ENCODE measurements at places on chromosomes 16 and 17.

- no peak for DNase-seq
These were observed 138.1 kb downstream of the MSI2 start for GRCh38 chr17:57394375-57394774.

- no peak for DNase-seq
These were observed 50.9 kb downstream of the CDH11 start for GRCh38 chr16:65070831-65071432.

DNA sequence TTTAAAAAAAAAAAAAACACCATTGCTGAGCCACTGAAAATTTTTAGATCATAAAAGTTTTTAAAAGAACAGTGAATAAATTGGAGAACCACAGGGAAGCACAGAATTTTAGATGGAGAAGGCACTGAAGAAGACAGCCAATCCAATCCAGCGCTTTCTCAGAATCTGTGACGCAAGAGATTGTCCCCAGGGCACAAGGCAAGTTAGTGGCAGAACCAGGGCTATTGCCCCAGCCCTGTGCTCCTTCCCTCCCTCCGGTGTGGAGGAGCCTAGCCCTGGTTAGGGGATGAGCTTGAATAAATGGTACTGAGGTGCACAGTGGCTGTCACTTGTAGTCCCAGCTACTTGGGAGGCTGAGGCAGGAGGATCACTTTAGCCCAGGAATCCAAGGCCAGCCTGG is 108.3 kb downstream of the ZNF423 start:
- DNase-seq: no peak

GRCh38 chr17:80091376-80091775 is 10.0 kb upstream of the GAA start:
- no peak for DNase-seq

DNA sequence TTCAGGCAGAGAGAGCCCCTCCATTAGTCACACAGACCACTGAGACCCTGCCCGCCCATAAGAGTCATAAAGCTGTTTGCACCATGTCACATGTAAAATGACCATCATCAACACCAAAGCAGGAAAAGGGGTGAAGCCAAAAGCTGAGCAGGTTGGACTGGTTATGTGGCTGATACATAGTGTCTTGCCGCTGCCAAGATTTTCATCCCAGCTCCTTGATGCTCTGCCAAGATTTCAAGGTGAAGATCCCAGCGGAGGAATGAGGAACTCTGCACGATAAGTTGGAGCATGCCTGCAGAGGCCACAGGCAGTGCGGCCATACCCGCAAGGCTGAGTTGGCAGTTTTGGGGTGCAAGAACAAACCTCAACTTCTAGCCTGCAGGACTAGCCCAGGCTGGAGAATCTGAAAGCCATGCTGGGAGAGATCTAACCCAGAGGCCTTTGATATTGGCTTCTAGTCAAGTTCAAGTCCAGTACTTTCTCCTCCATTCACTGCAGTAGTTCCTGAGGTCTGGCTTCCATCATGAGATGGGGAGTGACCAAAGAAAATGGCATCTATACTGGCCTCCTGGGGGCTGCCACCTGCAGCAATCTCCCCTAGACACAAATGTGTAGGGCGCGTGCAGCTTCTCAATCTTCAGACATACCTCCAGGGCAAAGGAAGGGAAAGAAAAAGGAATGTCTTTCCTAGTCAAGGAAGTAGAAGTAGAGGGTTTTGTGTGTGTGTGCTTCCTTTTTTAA is 79.7 kb upstream of the NOL11 start:
- no peak for DNase-seq

DNA sequence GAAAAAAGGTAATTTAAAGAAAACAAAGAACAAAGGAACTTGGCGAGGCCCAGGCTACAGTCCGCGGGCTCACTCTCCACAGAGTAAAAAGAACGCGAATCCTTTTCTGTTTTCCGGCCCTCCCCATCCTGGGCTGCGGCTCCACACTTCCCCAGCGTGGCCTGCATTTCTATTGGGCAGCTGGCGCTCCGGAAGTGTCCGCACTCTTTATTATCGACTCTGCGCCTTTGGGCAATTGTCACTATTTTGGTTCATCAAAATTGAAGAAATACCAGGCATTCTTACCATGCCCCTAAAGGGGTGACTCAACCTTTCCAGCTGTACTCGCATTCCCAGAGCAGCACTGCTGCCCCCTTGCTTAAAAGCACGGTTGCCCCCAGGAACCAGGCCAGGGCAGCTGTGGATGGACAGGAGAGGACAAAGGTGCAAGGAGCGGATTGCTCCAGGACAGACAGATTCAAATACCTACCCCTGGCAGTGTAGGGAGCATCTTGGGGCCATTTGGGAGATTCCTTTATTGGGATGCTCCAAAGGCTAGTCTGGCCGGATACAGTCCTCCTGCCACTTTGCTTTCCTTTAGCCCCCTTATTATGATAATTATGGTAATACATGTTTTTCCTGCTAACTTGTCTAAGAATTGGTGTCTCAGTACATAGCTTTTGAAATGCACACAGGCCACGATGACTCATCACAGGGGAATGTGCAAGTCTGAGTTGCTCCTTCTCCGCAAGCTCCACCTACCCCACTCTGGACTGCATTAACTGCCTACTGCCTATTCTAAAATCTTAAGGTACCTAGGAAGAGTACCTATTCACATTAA is 985 bp upstream of the SLFN12 start:
- peak; percentile 81 for DNase-seq

GRCh38 chr16:85369741-85370528 is 243.2 kb upstream of the GSE1 start:
- no peak for DNase-seq

GRCh38 chr16:55846598-55847346 is 13.9 kb upstream of the CES1 start:
- DNase-seq: no peak

- no peak for DNase-seq
These were observed 76.5 kb downstream of the HELZ start for GRCh38 chr17:67168496-67168895.

GRCh38 chr17:56594320-56595107 is 1.0 kb downstream of the NOG start:
- DNase-seq: no peak

DNA sequence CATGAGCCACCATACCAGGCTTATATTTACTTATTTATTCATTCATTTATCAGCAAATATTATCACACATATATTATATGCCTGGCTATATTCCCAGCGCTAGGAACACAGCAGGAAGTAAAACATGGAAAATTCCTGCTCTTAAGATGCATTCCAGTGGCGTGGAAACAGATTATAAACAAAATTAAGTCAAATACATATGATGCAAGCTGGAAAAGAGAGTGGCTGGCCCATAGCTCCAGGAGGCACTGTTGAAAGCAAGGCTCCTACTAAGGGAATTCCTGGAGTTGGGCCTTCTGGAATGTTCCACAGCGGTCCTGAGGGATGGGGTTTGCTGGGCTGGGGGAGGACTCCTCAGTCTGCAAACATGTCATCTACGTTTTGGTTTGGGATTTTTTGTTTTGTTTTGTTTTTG is 18.4 kb downstream of the ADCY9 start:
- no peak for DNase-seq

DNA sequence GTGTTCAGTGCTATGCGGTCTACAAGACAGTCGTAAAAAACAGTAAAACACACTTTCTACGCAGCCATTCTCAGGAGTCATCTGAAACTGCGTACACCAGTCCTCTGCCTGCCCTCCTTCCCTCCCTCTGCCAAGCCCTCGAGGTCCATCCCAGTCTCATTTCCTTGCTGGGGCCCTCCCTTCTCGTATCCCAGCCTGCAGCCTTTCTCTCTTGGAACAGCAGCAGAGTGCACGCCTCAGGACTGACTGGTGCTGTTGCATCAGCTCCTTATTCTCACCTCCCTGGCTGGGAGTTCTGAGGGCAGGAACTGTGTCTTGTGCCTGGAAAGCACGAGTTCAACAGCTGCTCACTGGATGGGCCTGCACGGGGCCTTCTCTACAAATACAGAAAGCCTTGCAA is 12.5 kb downstream of the FAHD1 start:
- no peak for DNase-seq

DNA sequence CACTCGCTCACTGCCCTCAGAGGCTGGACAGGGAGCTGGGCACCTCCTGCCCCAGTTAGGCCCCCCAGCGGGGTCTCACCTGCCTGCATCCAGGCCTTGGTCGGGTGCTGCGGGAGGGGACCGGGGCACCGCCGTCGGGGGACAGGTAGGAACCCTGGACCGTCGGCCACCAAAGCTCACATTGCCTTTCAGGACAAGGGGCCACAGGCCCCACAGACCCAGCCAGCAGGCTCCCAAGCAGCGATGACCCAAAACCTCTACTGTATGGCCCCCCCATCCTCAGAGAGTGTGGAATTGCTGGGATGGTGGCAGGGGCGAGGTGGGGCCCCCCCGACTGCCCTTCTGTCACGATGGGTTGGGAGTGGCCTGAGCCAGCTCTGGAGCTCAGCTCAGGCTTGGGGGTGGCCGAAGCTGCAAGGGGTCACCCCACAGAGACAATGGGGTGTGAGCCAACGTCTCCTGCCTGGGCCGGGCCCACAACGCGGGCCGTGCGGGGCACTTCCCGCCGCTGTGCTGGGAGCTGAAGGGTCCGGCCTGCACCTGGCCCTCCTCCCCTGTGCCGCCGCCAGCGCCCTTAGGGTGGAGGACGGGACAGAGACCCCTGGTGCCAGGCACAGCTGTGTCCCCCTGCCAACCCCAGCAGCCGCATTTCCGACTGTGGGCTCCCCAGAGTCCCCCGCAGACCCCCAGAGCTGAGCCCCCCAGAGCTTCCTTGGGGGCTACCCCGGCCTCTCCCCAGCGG is 498 bp downstream of the IGFALS start:
- no peak for DNase-seq

DNA sequence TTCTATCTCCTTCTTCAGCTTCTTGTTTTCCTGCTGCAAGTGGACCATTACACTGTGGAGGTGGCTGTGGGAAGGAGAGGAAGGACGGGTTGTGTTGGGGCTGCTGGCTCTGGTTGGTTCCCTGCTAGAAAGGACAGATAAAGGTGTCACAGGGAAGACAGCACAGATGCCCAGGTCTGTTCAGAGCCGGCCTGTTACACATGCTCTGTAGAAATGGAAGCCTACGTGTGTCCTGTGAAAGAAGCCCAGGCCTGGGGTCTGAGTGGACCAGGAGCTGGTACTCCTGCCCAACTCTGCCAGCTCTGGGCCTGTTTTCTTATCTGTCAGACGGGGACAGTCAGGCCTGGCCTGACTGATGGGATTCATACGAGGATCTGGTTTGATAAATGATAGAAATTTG is 26.4 kb downstream of the DHX38 start:
- DNase-seq: no peak

DNA sequence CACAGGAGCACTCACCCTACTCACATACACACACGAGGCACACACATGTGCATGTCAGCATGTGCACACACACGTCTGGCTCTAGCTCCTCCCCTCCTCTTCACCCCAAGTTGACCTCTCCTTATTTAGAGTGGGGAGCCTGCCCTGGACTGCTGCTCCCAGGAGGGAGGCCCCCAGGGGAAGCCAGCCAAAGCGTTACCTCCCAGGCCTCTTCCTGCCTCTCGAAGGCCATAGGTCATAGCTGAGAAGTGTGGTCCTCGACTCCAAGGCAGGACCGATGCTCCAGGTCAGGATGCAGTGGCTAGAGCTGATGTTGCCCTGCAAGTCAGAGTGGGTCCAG is 18.8 kb downstream of the POLR3K start:
- no peak for DNase-seq

- no peak for DNase-seq
These were observed 243.5 kb downstream of the STX8 start for GRCh38 chr17:9332132-9332494.

DNA sequence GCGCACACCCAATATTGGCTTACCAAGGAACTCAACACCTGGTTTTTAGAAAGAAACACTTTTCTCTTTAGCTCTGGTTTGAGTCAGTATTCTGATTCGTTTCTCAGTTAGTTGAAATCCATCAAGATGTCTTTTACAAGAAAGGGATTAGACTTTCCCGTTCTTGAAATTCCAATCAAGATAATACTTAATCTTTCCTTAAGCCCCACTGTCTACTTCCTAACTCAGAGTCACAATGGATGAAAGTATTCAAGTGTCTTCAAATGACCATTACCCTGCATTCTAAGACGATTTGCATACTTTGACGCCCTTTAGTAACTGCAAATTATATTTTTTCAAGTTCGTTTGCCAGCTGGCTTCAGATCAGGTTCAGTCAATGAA is 189.8 kb downstream of the USP22 start:
- DNase-seq: no peak

GRCh38 chr16:8796469-8797363 is 723 bp downstream of the TMEM186 start:
- no peak for DNase-seq

GRCh38 chr17:69788957-69789356 is 286.1 kb upstream of the KCNJ16 start:
- DNase-seq: no peak

DNA sequence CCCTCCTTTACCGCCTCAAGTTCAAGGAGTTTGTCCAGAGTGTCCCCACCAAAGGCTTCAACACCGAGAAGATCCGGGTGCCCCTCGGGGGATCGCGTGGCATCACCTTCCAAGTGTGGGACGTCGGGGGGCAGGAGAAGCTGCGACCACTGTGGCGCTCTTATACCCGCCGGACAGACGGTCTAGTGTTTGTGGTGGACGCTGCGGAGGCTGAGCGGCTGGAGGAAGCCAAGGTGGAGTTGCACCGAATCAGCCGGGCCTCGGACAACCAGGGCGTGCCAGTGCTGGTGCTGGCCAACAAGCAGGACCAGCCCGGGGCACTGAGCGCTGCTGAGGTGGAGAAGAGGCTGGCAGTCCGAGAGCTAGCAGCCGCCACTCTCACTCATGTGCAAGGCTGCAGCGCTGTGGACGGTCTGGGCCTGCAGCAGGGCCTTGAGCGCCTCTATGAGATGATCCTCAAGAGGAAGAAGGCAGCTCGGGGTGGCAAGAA is 1.1 kb downstream of the ARL4D start:
- no peak for DNase-seq

GRCh38 chr16:21611198-21611555 is 11.8 kb downstream of the METTL9 start:
- no peak for DNase-seq

DNA sequence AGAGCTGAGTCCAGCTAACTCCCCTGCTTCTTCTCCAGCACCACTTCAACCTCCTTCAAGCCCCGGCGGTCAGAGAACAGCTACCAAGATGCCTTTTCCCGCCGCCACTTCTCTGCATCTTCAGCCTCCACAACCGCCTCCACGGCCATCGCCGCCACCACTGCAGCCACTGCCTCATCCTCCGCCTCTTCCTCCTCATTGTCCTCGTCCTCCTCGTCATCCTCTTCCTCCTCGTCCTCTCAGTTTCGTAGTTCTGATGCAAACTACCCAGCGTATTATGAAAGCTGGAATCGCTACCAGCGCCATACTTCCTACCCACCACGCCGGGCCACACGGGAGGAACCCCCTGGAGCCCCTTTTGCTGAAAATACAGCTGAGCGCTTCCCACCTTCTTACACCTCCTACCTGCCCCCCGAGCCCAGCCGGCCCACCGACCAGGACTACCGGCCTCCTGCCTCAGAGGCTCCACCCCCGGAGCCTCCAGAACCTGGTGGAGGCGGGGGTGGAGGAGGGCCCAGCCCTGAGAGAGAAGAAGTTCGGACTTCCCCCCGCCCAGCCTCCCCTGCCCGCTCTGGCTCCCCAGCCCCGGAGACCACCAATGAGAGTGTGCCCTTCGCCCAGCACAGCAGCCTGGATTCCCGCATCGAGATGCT is 7.1 kb downstream of the SETD1A start:
- no peak for DNase-seq

- DNase-seq: no peak
These were observed 39.6 kb upstream of the RCVRN start for GRCh38 chr17:9944704-9945103.

All from left renal cortex interstitium (tissue), 4 donors.